H4 (cell line): ENCODE measurements at places on chromosomes 7 and 10.
A peak's percentile ranks its signal among the peaks of the same experiment; 100 is the strongest.

DNA sequence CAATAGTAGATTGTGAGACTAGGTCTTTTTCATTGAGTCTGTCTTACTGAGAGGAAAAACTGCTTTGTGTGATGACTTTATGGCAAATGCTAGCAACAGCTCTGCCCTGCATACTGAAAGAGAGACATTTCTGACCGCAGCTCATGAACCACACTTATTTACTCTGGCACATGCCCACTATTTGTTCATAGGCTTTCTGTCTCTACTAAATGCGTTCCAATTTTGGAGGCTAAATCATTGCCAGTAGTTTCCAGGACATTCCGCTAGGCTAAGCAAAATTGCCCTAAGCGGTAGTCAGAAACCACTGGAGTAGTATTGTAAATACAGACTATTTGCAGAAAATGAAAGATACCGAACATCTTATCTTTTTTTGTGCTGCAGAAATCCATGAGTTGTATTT is 55.6 kb upstream of the DLX6 start:
- DNase-seq: peak; percentile 97

DNA sequence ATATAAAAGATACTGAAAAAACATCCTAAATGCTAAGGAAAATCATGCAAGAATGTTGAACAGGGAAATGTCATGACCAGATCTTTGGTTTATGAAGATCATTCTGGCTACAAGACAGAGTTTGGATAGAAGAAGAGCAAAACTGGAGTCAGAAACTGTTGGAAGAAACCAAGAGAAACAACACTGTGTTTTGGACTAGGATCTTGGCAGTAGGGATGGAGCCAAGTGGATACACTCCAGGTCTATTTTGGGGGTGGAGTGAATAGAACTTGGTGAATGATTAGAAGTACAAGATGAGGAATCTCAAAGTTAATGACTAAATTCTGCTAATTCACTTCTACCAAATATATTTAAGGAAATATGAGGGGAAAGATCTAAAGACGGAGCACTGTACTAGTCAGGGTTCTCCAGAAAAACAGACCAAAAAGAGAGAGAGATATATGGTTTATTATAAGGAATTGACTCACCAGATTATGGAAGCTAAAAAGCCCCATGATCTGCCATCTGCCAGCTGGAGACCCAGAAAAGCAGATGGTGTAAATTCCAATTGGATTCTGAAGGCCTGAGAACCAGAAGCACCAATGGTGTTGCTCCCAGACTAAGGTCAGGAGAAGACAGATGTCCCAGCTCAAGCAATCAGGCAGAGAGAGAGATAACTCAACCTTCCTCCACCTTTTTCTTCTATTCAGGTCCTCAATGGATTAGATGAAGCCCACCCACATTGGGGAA is 254.9 kb downstream of the TRIL start:
- DNase-seq: no peak

DNA sequence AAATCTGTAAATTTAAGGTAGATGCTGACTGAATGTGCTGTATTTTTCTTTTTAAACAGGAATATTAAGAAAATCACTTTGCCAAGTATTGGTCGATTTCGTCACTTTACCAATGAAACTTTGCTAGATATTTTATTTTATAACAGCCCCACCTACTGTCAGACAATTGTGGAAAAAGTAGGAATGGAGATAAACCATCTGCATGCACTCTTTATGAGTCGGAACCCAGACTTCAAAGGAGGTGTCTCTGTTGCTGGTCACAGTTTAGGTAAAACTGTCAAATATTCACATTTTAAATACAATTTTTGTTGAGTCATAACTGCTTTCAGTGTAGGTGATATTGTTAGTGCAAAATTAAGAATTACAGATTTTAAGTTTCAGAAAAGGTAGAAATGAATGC is 25.2 kb downstream of the SEC23IP start:
- DNase-seq: no peak

DNA sequence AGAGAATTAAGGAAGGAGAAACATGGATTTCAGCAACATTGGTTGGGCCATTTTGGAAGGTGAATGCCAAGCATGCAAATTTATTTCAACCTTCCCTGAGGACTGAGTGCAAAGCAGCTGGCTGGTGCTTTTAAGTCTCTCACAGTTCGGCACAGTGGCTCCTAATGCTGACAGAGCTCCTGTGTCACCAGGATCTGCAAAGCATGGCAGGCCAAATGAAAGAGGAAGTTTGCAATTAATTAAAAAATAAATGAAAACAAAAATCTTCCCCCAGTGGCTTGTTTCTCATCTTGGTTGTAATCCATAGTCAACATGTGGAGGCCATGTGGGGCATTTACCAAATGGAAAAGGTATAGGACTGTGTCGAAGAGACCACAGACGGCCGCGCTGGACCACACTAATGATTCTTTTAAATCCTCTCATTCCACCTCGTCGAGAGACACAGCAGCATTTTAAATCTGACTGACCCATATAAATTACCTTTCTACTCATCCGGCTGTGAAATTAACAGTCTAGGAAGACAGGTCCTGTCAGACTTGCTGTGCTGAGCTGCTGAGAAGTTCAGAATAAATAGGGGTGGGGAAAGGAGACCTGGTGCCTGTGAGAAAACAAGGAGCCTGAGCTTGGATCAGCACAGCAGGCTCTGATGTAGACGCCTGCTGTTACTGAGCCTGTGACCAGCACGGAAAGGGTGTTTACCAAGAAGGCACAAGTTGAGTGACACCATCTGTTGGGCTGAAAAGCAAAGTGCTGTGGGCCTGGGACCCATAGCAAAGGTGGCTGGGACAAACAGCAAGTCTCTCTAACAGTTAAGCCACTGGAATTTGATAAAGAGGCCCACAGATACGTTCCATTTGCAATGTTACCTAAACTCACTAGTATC is 136.0 kb upstream of the COL1A2 start:
- no peak for DNase-seq

DNA sequence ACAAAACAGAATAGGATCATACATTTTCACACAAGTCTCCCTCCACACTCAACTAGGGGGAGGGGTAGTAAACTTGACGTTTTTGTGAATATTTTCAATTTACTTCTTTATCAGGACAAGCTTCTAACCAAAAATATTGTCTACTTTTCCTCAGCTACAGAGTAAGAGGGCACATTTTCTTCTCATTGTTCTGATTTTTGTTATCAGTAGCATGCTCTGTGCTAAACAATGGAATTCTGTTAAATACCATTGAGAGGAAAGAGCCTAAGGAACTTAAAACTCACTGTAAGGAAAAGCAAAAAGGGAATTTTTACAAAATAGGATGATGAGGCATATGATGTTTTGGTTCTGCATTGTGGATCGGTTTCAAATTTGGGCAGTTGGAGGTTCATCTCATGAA is 41.2 kb downstream of the ANLN start:
- no peak for DNase-seq

- DNase-seq: no peak
These were observed 121.5 kb downstream of the SNX10 start for GRCh38 chr7:26413007-26413691.

DNA sequence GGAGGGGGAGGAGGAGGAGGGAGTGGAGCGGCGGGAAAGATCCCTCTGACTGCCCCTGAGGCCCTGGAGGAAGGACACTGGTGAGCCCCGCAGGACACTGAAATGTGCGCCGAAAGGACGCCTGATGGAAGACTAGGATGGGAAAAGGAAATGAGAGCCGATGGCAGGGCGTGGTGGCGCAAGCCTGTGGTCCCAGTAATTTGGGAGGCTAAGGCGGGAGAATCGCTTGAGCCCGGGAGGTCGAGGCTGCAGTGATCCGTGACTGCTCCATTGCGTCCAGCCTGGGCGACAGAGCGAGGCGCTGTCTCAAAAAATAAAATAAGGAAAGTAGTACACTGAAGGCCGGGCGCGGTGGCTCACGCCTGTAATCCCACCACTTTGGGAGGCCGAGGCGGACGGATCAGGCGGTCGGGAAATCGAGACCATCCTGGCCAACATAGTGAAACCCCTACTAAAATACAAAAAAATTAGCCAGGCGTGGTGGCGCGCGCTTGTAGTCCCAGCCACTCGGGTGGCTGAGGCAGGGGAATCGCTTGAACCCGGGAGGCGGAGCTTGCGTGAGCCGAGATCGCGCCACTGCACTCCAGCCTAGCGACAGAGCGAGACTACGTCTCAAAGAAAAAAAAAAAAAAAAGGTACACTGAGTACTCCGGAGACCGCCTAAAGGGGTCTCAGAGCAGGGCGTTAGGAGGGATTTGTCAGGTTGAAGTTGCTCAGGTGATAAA is 561 bp upstream of the HNRNPF start:
- no peak for DNase-seq

GRCh38 chr7:90453931-90454330 is 15.5 kb upstream of the PTTG1IP2 start:
- no peak for DNase-seq

- no peak for DNase-seq
These were observed 23.5 kb downstream of the TMEM229A start for GRCh38 chr7:124009321-124009720.

- DNase-seq: peak; percentile 40
These were observed 33.4 kb upstream of the VWDE start for GRCh38 chr7:12436896-12437535.

DNA sequence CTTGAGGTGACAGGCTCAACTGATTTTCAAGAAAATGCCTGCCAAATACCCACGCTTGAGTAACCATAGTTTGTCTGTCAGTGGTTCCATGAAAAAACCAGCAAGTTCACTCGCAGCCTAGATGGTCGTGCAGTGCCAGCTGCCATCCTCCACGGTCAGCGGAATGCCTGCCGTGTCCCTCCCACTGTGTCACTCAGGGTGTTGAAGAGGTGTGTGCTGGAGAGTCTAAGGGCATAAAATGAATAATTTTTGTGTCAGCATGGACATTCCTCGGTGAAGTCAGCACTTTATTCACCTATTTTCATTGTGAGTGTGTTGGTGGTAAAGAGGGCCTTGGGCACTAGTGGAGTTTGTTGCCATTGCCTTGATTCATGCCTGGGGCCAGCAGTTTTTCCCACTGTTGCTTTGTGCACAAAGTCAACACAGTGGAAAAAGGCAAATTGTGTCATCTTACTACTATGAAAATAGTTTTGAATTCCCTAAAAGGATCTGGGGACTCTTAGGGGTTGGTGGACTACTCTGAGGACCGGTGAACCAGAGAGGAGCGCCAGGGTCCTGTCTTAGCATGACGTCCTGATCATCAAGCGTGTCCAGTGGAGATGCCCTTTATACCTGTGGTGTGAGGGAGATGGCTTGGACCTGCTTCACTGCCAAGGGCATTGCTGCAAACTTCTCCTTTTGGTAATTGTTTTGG is 17.6 kb downstream of the MINDY4 start:
- DNase-seq: no peak

DNA sequence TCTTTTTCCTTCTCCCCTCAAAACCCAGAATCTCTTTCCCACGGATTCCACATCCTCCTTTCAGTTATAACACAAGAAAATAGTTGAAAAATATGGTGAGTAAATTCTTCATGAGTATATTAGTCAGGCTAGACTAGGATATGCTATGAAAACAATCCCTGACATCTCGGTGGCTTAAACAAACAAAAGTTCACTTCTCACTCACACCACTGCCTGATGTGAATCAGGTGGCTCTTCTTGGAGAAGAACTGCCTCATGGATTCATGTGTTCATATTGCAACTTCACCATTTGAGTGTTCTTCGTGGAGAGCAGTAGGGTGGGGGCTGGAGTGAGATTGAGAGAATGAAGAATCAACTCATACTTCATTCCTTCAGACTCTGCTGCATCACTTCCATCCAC is 204.1 kb downstream of the PHF14 start:
- no peak for DNase-seq

DNA sequence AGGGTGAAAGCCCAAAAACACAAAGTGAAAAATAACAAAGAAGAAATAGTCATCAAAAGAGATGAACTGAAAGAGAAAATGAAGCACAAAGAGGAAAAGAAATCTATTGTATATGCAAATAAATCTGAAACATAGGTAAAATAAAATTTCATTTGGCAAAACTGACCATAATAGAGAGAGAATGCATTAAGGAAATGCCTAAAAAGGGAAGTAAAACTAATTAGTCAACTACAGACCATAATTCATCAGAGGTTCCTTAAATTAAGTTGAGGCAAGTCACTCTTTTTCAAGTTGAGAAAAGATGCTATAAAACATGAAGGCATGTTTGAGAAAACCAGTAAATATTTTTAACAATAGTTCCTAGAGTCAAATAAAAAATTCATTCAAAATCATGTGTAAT is 233.3 kb downstream of the LRRN3 start:
- DNase-seq: no peak

DNA sequence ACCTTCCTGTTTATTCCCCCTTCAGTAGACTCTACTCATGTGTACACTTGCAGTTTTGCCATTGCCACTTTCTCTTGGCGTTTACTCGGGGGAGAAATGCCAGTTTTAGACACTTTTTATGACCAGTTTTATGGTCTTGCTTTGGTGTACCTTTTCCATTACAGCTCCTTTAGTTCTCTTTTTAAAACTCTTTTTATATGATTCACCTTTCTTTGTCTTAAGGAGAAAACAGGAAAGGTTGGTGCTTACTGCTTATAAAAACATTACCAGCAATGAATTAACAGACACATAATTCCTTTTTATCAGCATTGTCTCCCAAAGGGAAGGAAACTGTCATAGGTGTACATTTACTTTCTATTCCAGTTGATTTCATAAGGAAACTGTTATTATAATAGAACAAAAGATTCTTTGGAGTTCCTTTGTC is 11.9 kb downstream of the TSPAN13 start:
- DNase-seq: no peak

DNA sequence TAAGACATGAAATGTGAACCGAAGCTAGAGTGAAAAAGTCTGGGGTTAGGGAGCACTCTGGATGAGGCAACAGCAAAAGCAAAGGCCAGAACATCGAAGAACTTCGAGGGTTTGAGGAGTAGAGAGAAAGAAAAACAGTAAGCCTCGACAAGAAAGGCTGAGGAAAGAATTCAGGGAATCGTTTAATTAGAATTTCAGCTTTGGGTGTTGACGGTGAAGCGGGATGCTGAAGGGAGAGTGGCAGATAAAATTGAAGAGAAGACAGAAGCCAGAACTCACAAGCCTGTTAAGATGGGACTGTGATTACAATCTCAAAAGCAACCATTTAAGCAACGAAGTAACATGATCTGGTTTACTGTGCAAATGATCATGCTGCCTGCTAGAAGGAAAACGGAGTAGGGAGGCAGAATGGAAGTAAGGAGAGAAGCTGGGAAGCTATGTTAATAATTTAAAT is 2.1 kb downstream of the TRDMT1 start:
- peak; percentile 27 for DNase-seq

GRCh38 chr10:29730458-29730857 is 95.7 kb upstream of the SVIL start:
- no peak for DNase-seq

DNA sequence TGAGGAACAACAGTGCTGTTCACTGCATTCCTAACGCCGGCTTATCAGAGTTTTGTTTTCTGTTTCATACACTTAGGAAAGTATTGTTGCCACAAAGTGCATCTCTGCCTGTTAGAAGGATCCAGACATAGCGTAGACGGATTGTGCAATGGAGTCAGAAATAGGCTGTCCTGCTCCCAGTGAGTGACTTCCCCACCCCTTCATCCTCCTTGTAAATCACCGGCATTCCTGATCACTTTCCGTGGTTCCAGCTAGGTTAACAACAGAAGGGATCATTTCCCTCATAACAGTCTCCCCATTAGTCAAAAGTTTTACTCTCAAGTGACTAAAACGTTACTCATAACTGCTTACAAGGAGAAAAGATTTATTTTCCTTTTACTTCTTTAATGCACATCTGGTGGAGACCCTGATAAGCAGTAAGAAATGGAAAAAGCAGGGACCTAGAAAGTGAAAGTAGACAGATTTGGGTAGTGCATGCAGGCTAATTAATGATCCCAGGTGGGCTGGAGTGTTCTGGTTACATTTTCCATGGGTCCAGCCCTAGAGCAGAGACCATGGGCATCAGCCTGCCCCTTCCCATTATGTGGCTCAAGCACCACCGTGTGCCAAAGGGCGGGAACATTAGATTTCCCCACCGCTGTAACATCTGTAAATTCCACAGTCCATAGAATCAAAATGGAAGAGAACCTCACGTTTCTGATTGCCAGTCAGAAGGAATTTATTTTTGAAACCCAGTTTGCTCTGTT is 395.1 kb upstream of the GALNT17 start:
- DNase-seq: peak; percentile 53
